Non-pigmented ciliary epithelial cell (primary cell): ENCODE measurements at places on chromosomes 16 and 17.

- no peak for DNase-seq
Observed at GRCh38 chr16:15847611-15848175, 9.1 kb downstream of the MYH11 start.

DNA sequence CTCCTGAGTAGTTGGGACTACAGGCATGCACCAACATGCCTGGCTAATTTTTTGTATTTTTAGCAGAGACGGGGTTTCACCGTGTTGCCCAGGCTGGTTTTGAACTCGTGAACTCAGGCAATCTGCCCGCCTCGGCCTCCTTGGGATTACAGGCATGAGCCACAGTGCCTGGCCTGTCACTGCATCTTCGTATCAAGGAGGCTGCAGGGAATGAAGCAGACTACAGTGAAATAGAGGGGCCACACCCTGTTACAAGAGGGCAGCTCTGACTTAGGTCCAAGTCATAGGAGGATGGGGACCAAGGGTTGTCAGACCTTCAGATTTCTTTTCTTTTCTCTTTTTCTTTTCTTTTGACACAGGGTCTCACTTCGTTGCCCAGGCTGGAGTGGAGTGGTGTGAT lies 28.7 kb downstream of the FA2H start:
- no peak for DNase-seq

GRCh38 chr17:62688398-62689160 lies 61.1 kb downstream of the MRC2 start:
- no peak for DNase-seq

- DNase-seq: peak; percentile 78
Observed at GRCh38 chr16:89489040-89489897, 1.1 kb downstream of the ANKRD11 start.

DNA sequence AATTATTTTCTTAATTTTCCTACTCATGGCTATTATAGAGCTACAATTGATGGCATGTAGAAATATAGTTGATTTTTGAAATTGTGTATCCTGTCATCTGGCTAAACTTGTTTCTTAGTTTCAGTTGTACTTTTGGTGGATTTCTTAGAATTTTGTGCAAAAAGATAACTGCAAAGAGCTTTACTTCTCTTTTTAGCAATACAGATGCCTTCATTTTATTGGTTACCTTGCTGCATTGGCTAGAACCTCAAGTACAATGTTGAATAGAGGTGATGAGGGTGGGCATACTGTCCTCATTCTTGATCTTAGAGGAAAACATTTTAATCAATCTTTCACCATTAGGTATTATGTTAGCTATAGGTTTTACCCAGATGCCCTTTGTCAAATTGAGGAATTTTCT lies 67.9 kb downstream of the METRNL start:
- DNase-seq: no peak

GRCh38 chr16:90081606-90081970 lies 4.5 kb upstream of the PRDM7 start:
- DNase-seq: no peak

DNA sequence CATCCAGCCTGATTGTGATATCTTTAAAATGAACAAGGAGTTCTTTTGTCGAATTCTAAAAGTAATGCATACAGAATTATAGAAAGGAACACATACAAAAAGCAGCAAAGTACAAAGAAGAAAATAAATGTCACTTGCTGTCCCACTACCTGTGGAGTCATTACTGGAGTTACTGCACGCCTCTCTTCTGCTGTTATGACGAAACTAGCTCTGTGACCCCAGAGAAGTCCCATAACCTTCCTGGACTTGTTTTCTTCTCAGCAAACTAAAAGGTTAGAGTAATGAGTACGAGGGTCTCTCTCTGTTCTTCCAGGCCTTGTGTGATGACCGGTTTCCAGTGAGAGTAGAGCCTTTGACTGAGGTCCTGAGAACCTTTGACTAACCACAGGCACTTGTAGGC lies 26.9 kb downstream of the BANP start:
- no peak for DNase-seq

DNA sequence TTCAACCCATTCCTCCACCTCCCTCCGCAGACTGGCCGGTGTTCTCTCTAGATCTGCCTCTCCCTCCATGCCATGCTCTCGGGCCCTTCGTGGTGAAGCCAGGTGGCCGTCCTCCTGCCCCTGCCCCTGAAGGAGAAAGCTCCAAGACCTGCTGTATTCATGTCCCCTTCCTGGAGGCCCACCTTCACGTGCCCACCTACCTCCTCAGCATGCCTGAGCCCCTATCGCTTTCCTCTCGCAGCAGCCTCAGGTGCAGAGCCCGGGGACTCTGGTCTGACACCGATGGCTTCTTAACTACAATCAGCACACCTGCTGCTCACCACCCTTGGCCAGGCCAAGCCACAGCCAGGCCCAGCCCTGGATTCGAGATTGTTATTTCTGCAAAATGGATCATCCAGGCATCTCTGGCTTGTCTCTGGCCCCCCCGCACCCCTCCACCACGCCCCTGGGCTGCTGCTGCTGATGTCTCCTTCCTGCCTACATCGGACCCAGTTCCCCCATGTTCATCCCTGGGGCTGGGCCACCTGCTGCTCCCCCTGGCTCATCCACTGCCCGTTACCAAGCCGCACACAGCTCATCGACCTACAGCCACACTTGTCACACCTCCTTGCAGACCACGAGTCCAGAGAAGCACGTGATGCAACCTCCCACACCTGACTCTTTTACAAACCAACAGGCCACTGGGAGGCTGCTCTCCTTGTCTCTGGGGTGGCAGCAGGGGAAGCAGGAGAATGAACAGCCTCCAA lies 32.5 kb upstream of the TNFRSF13B start:
- DNase-seq: no peak

DNA sequence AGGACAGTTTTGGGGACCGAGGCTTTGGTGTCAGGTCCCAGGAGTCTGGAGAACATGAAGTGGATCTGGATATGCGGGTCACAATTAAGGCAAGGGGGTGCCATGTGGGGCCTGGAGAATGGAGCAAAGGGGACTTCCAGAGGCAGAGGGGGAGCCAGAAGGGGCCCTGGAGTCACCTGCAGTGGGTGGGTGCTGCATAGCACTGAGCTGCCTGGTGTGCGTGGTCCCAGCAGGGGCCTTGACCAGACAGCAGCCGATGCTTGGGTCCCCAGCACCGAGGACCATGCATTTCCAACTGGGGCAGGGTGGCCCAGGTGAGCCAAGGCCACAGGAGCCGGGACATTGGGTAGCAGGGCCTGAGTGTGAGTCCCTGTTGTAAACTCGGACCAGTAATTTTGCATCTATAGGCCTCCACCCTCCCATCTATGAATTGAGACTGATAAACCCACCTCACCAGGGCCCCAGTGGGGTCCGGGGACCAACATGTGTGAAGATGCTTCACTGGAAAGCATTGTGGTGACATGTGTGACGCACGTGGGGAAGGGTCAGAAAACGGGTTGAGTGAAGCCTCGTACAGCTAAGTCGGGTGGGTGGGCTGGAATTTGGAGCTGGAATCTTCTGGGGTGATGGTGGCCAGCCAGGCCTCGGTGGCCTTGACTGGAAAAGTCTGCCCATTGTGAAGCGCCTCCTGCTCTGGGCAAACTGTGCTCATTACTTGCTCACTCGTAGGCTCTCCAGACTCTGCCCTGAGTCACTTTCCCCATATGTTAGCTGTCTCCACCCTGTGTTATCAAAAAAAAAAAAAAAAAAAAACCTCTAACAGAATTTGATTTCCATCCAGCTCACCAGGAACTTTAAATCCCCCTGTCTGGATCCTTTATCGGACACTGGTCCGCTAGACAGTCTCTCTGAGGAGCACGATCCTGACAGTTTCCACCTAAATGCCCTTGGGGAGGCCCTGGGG lies 90.5 kb upstream of the ZNF469 start:
- DNase-seq: no peak

DNA sequence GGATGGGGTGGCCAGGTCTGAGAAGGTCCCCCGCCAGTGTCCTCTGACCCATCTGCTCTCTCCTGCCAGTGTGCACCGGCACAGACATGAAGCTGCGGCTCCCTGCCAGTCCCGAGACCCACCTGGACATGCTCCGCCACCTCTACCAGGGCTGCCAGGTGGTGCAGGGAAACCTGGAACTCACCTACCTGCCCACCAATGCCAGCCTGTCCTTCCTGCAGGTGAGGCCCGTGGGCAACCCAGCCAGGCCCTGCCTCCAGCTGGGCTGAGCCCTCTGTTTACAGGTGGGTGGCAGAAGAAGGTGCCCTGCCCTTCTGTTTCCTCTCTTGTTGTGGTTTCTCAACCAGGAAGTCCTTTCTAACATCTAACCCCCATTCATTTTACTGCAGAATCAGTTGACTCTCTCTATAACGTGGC lies 7.1 kb downstream of the ERBB2 start:
- no peak for DNase-seq

DNA sequence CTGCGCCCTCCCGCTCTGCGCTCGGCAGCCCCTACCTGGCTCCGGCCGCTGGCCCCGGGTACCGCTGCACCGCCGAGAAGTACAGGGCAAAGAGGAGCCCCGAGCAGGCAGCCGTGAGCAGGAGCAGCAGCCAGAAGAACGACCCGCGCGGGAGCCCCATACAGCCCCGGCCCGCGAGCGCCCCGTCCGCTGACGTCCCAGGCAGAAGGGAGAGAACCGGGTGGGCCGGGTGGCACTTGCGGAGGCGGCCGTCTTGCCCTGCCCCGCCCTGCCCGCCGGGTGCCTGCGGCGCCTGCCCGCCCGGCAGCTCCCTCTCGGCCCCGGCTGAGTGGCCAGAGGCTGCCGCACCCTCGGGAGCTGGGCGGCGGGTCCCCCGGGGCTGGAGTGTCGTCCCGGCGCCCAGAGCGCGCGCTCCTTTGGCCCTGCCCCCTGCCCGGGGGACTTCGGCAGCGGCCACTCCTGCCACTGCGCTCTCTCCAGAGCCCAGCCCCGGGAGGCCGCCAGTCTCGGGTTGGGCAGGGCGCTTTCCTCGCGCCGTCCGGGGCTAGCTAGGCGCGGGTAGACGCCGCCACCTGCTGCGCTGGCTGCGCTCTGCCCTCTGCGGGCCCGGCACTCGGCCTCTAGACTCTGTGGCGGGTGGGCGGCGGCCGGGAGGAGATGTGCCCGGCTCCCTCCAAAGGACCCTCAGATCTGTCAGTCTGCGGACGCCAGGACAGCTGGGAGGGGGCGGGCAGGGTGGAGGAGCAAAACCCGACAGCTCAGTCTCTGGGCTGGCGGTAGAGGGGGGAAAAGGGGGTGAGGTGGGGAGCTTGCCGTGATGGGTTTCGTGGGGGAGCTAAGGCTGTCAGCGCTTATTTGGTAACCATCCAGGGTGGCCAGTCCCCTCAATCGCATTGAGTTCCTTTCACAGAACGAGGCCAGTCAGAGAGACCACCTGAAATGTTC lies at the start of gene ST6GALNAC2:
TSS of gene ST6GALNAC2 (minus strand) at position 212 of the 945 bp plus-strand sequence. CDS start at position 160, 52 bp downstream.
- DNase-seq: no peak

- no peak for DNase-seq
Observed at GRCh38 chr16:3046641-3047386, 453 bp downstream of the MMP25 start.

- no peak for DNase-seq
Observed at GRCh38 chr16:30700491-30700890, 1.5 kb downstream of the SRCAP start.

DNA sequence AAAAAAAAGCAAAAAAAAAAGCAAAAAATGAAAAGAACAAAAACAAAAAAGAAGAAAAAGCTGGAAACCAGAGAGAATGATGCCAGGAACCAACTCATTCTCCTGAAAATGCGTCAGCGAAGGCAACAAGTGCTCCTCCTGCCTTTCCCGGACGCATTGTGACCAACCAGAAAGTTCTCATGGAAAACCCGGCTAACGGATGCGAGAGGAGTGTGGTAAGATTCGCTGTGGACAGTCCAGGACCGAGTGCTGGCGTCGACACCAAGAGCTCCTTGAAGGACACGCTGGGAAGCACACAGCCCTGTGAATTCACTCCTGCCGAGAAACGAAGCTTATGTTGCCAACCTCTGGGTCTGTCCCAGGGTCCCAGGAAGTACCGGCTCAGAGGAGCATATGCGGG lies 43.4 kb downstream of the METRNL start:
- DNase-seq: no peak

DNA sequence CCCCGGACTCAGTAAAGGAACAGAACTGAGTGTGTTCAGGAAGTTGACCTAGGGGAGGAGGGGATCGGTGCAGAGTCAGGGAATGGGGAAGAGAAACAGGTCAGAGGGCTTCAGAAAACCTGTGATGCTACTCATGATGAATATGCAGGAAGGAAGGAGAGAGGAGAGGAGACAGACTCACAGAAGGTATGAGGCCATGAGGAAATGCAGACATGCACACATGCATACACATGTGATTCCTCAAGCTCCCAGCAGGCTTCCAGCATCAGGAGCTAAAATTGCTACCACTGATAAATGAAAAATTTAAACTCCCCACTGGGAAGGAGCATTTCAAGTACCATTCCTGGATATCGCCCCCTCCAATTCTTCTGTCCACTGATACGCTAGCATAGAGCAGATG lies 262.6 kb downstream of the SLC39A11 start:
- DNase-seq: no peak

DNA sequence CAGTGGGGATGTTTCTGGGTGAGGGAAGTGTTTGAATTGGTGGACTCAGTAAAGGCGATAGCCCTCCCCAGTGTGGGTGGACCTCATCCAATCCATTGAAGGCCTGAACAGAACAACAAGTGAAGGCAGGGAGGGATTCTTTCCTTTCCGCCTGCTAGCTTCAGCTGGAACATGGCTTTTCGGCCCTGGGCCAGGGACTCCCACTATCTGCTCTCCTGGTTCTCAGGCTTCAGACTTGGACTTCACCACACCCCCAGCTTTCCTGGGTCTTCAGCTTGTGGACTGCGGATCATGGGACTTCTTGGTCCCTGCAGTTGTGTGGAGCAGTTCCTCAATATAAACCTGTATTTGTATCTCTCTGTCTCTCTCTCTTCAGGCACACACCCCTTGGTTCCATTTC lies 77.9 kb downstream of the SNX29 start:
- no peak for DNase-seq

DNA sequence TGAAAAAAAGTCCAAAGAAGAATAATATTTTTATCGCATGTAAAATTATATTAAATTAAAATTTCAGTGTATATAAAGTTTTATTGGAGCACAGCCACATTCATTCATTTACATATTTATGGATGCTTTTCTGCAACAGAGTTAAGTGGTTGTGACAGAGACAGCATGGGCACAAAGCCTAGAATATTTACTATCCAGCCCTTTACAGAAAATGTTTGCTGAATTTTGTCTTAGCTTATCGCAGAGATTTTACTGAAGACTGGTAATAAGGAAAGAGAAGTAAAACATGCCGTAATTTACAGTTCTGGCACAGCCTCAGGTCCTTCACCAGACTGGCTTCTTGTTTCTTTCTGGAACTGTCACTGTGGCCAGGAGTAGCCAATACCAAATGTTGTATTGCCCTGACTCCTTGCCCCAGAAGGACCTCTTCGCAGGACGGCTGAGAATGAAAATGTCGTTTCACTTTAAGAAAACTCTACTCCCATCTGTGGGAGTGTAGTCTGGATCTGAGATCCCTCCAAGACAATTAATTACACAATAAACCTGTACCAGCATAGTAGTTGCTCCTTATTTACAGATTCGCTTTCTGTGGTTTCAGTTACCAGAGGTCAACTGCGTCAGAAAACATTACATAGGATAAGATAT lies 94.9 kb upstream of the GOT2 start:
- DNase-seq: no peak

GRCh38 chr17:29237476-29238132 lies 9.1 kb upstream of the CRYBA1 start:
- DNase-seq: no peak
